ENCODE measurements at places on chromosomes 2 and 18. TPM values are rescaled to one million over a fixed set of nuclear protein-coding genes. Genes with fewer than 3 reads are reported as not detected.

The MAP3K19 gene
- polyA plus RNA-seq = not detected

The CYP27A1 gene
- polyA plus RNA-seq = not detected

The FAM124B gene
- polyA plus RNA-seq = 2.7 TPM

The HOXD4 gene
- not detected for polyA plus RNA-seq

The LRRTM1 gene
- not detected for polyA plus RNA-seq

The DAW1 gene
- polyA plus RNA-seq = not detected

The LYG1 gene
- polyA plus RNA-seq = not detected

The IL36B gene
- not detected for polyA plus RNA-seq

The FSIP2 gene
- polyA plus RNA-seq = not detected

The POMC gene
- 3.9 TPM for polyA plus RNA-seq

The BOLL gene
- 0.06 TPM for polyA plus RNA-seq

The OSR1 gene
- not detected for polyA plus RNA-seq

The CASP8 gene
- polyA plus RNA-seq = 96.1 TPM
